BE2C (cell line): ENCODE measurements at places on chromosomes 3 and 15.

DNA sequence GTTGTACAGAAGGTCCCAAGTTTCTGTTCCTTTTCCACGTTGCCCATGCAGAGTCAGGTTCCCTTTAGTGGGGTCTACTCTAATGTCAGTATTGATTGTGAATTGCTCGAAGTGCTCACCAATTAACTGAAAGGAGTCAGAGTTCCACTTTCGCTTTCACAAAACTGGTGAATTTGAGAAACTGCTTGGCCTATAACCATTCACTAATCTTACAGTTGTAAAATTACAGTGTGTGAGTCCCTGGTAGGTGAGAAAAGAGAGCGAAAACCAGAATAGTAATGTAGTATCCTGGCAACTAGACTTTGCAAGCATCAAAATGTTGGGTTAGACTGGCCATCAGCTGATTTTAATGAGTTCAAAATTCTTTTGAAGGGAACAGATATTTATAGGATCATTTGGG lies 237.5 kb upstream of the CHRM5 start:
- DNase-seq: no peak

GRCh38 chr3:168040607-168041208 lies 55.0 kb downstream of the GOLIM4 start:
- DNase-seq: peak; percentile 27

DNA sequence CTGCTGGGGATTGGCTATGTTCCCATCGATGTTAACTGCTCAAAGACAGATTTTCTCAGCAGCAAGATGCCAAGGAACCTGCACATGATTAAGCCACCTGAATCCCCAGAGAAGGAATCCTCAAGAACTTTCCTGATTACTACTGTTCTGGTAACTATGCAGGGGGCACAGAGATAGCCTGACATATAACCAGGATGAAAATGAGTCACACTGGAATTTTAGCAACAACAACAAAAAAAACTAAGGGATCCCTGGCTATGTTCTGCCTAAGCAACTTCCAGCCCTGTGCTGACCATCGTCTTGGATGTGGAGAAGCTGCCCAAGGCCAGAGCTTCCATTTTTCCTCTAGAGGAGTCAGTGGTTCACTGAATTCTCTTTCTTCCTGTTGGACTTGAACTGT lies 13.8 kb downstream of the RIOX2 start:
- DNase-seq: no peak

GRCh38 chr15:47963265-47963664 lies 157.5 kb upstream of the SLC24A5 start:
- DNase-seq: no peak

- DNase-seq: no peak
These were observed 43.5 kb upstream of the SLC6A11 start for GRCh38 chr3:10772271-10773161.

DNA sequence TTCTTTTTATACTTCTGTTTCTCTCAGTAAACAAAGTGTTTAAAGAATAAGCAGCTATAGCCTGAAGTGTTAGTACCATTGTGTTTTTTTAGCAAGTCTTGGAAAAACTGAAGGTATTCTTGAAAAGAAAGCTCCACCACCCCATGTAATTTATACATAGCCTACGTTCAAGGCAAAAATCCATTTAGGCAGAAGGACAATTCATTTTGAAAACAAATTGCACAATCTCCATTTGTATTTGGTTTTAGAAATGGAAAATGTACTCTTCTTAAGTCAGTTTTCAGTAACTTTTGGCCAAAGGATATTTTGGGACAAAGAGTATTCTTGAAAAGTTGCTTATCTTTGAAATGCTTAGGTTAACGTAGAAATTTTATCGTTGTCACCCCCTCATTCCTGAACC lies 34.5 kb downstream of the PTPRG start:
- no peak for DNase-seq

- peak; percentile 29 for DNase-seq
These were observed 16.7 kb upstream of the ZMAT3 start for GRCh38 chr3:179088306-179088705.

- no peak for DNase-seq
These were observed 69.8 kb upstream of the WNT5A start for GRCh38 chr3:55556619-55557537.
